ENCODE measurements at places on chromosomes 5 and 9.

GRCh38 chr5:179268399-179268952 is 76.8 kb downstream of the ADAMTS2 start:
- DNase-seq: no peak

DNA sequence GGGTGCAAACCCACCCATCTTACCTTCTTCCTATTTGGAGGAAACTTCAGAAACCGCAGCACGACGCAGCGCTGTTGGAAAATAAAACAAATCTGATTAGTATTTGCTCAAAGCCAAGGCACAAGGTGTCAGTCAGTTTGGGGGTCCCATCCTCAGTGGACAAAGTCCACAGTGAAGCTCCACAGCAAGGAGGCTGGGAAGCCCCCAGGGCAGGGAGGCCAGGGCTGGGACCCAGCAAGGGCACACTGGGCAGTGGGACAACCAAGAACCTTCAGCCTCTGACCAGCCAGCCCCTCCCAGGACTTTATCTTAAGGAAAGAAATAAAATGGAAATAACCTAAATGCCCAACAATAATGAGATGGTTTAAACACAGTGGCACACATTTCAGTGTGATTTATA is 11.3 kb downstream of the IPPK start:
- no peak for DNase-seq

GRCh38 chr5:73786043-73786831 is 160.2 kb downstream of the ARHGEF28 start:
- DNase-seq: no peak

DNA sequence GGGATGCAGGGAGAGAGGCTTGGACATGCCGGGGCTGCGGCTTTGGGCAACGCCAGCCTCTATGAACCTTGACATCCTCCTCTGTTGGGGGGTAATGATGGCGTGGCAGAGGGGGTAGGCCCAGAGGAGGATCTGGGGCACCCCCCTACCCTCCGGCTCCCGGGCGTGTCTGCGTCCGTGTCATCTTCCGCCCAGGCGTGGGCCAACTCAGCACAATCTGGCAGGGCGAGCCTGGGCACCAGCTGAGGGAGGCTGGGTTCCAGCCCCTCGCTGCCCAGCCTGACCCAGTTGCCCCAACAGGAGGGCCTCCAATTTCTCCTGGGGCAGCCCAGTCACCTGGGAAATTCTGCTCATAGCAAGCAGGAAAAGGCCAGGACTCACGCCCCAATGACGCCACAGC is 62.9 kb upstream of the IL17B start:
- no peak for DNase-seq

GRCh38 chr5:135718151-135718550 is 116.3 kb upstream of the SLC25A48 start:
- no peak for DNase-seq

DNA sequence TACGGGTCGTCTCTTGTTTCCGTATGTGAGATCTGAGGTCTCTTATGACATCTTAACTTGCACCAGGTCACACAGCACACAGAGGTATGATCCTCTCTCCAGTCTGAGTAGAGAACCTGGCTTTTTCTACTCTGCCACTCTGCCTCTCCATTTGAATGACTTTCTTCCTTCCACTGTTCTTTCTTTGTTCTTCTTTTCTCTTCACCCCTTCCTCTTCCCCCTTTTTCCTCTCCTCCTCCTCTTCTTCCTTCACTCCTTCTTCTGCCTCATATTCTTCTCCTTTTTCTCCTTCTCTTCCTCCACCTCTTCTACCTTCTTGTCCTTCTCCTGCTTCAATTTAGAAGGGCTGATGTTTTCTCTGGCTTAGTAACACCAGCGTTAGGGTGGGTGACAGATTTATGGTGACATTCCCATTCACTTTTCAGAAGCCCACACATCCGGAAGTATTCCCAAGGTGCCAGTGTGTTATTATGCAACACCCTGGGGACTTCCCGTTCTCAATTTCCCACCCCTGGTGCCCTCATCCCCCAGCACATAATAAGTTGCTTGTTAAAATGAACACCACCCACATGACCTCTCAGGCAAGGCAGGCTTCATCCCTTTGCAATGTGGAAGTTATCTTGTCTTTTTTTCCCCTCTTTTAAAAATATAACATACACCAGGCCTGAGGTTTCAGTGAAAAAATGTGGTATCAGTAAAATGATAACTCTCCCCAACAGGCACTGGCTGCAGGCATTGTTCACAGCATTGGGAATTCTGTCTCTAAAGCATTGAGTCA is 122.0 kb downstream of the PAPPA start:
- DNase-seq: no peak

- DNase-seq: peak; percentile 39
Observed at GRCh38 chr9:128552744-128553440, 505 bp downstream of the SPTAN1 start.

- DNase-seq: no peak
Observed at GRCh38 chr5:154390746-154391359, 54.9 kb upstream of the SAP30L start.

- no peak for DNase-seq
Observed at GRCh38 chr9:99013550-99013949, 69.8 kb downstream of the COL15A1 start.

DNA sequence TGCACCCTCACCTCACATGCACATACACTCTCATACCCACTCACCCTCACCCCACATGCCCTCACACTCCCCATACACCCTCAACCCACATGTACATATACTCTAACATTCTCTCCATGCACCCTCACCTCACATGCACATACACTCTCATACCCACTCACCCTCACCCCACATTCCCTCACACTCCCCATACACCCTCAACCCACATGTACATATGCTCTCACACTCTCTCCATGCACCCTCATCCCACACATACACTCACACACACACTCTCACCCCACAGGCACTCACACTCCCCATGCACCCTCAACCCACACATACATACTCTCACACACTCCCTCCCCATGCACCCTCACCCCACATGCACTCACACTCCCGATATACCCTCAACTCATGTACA is 550.2 kb upstream of the DAP start:
- no peak for DNase-seq

- DNase-seq: no peak
Observed at GRCh38 chr5:2249442-2249841, 366.7 kb upstream of the IRX4 start.

- no peak for DNase-seq
Observed at GRCh38 chr5:34001241-34001841, 6.5 kb downstream of the AMACR start.

- no peak for DNase-seq
Observed at GRCh38 chr5:179164331-179165311, 104.4 kb downstream of the ZNF354C start.

DNA sequence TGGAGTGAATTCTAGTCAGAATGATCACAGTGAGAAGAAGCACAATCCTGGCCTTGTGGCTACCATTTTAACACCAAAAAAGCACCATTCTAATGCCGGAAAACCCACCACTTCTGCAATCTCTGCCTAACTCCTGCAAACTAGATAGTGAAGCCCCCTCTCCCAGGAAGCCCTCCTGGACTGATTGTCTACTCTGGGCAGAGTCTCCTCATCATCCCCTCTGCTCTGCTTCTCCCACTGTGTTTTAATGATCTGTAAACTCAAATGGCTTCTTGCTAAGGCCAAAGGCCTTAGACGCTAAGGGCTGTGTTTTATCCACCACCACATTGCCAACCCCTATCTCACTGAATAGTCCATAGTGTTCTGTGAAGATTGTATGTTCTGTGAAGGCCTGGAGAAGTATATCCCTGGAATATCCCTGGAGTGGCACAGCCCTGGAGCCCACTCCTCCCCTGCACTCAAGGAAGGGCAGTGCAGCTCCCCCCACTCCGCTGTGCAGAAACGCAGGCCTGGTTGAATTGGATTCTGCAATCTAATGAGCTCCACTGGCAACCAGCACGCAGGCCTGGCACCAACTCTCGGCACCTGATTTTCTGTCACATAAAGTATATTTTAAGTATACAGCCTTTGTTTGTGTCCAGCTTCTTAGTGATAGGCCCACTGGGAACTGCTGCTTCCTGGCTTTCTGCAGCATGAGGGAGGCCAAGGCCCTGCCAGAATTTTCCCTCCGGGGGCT is 126.3 kb downstream of the ATPSCKMT start:
- no peak for DNase-seq

DNA sequence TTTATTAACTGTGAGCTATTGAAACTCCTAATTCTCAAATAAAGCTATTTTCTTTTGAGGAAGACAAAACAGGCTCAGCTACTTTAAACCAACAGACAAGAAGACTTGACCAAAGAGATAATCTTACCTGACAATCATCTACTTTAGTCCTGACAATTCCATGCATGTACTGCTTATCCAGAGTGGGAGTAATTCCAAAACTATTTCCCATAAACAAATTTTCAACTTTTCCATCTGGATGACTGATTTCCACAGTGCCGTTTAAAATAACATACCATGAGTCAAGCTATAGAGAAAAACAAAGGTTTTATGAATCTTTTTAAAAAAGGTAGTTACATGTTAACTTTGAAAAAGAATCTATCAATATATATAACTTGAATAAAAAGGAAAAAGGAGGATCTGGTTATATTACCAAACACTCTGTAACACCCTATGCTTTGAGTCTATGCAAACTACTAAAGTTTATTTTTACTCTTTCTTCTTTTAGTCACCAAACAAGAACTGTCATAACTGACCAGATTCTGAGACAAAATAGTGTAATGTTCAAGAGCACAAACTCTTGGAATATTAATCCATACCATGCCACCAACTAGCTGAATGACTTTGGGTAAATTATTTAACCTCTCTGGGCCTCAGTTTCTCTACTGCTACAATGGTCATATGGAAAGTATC is 129.7 kb downstream of the RAPGEF6 start:
- DNase-seq: no peak

- DNase-seq: peak; percentile 15
Observed at GRCh38 chr5:59126708-59127573, 544.1 kb downstream of the RAB3C start.

DNA sequence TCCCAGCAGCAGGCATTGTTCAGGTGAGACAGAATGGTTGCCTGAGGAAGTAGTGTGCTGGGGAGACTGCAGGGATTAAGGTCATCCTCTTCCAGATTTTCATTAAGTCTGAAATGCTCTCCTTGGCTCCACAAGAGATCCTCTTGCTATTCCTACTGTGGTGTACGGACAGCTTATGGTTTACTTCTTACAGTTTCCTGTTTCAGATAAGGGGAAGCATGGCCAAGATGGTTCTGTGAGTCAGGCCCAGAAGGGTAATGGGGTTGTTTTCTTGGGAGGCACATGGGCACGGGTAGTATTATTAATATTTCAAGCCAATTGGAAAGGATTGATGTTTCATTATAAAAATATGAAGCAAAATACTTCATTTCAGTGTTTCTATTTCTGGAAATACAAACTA is 42.9 kb downstream of the GLRX start:
- no peak for DNase-seq

- no peak for DNase-seq
Observed at GRCh38 chr5:17373406-17373805, 124.6 kb upstream of the TAF11L2 start.

DNA sequence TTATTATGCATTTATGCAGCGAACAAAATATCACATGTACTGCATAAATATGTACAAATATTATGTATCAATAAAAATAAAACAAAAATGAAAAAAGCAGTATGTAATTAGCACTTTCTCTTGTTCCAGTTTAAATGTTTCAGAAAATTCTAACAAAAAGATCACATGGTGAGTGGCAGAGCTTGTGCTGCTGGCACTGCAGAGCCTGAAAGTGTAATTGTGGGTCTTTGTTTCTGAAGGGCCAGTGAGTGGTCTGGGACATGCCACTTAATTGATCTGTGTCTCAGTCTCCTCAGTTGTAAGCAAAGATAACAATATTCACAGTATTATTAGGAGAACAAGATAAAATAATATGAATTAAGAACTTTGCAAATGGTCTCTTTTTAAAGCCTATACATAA is 39.5 kb upstream of the RAI14 start:
- DNase-seq: no peak

GRCh38 chr9:20356403-20357036 is 265.8 kb downstream of the MLLT3 start:
- DNase-seq: peak; percentile 73

- no peak for DNase-seq
Observed at GRCh38 chr5:91403438-91403837, 20.3 kb upstream of the ARRDC3 start.

DNA sequence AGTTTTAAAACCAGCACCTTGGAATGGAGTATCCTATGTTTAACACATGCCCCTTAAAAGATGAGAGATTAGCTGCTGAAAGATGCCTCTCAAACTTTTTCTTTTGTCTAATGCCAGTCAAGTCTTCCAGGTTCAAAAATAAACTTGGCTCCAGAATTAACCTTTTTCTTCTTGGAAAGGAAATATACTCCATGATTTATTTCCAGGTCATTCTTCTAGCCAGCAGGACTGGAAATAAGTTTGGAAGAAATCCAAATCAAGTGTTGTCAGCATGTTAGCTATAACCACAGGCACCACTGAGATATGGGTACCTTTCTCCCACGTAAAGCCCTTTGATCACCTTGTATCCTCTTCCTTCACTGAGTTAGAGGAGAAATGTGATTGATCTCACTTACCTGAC is 56.1 kb downstream of the NLN start:
- DNase-seq: no peak

- DNase-seq: no peak
Observed at GRCh38 chr5:60492958-60493357, 207.0 kb downstream of the DEPDC1B start.

- no peak for DNase-seq
Observed at GRCh38 chr5:42520957-42521356, 97.7 kb downstream of the GHR start.
